ENCODE measurements at places on chromosomes 12 and 14.

- DNase-seq = no peak
Observed at GRCh38 chr12:52252728-52253343, 19.8 kb downstream of the KRT7 start.

GRCh38 chr12:3463921-3464320 lies 27.1 kb upstream of the PRMT8 start:
- DNase-seq = no peak

- DNase-seq = no peak
Observed at GRCh38 chr12:9669019-9669326, 540 bp upstream of the CLEC2D start.

GRCh38 chr12:49322708-49323523 lies at the start of gene TROAP:
TROAP (plus strand) TSS chr12:49323255; CDS start chr12:49323609, 354 bp downstream.
- peak; percentile 98 for DNase-seq
